ENCODE measurements at places on chromosomes 7 and 10. TPM values are rescaled to one million over a fixed set of nuclear protein-coding genes. Genes with fewer than 3 reads are reported as not detected.

ZFAND2A gene
- total RNA-seq = 26.1 TPM

GRCh38 chr7:151805191-151805590 lies 71.7 kb downstream of the PRKAG2 start:
- H3K4me3 ChIP-seq = no peak overlapping the region
- no peaks in the 10 kb centered on the region for H3K27me3 ChIP-seq
- DNase-seq = no peak
- H3K4me1 ChIP-seq = peaks cover 21% of the 10 kb centered on the region

DNA sequence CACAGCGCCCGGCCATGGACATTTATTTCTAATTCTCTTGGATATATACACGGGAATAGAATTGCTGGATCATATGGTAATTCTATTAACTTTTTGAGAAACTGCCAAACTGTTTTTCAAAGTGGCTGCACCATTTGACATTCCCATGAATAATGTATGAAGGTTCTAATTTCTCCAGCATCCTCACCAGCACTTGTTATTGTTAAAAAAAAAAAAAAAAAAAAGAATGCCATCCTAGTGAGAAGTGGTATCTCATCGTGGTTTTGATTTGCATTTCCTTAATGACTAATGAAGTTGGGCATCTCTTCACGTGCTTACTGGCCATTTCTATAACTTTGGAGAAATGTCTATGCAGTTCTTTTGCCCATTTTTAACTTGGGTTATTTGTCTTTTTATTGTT lies 13.5 kb downstream of the CNNM2 start:
- no peaks in the 10 kb centered on the region for H3K36me3 ChIP-seq
- no peaks in the 10 kb centered on the region for H3K4me1 ChIP-seq
- H3K4me3 ChIP-seq = no peak overlapping the region
- H3K27me3 ChIP-seq = no peaks in the 10 kb centered on the region
- no peak overlapping the region for H3K27ac ChIP-seq

RAPGEF5 gene
- 14.9 TPM for total RNA-seq

GRCh38 chr7:135188298-135188984 lies 17.9 kb upstream of the CYREN start:
- no peaks in the 10 kb centered on the region for H3K27me3 ChIP-seq
- no peaks in the 10 kb centered on the region for H3K4me1 ChIP-seq
- no peak overlapping the region for H3K4me3 ChIP-seq
- no peaks in the 10 kb centered on the region for H3K36me3 ChIP-seq
- DNase-seq = no peak

DNA sequence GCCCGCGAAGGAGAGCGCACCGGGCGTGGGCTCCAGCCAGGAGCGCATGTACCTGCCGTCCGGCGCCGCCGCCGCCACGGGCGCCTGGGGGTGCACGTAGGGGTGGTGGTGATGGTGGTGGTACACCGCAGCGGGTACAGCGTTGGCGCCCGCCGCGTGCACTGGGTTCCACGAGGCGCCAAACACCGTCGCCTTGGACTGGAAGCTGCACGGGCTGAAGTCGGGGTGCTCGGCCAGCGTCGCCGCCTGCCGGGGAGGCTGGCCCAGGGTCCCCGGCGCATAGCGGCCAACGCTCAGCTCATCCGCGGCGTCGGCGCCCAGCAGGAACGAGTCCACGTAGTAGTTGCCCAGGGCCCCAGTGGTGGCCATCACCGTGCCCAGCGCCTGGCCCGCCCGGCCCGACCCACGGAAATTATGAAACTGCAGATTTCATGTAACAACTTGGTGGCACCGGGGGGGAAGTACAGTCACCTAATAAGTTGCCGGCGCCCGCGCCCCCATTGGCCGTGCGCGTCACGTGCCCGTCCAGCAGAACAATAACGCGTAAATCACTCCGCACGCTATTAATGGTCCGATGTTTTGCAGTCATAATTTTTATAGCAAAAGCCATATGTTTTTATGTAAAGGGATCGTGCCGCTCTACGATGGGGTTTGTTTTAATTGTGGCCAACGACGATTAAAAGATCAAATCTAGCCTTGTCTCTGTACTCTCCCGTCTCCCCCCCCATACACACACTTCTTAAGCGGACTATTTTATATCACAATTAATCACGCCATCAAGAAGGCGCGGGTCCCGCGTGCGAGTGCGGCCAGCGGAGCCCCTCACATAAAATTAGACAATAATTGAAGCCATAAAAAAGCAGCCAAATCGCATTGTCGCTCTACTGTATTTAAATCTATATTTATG lies at the start of gene HOXA9:
HOXA9 (minus strand) TSS at position 449 of the 907 bp plus-strand sequence; CDS start at position 369, 80 bp downstream.
- H3K36me3 ChIP-seq = no peaks in the 10 kb centered on the region
- no peak within 1 kb of the TSS for H3K4me3 ChIP-seq
- no peaks in the 10 kb centered on the region for H3K4me1 ChIP-seq
- H3K27me3 ChIP-seq = peaks cover 68% of the 10 kb centered on the region
- H3K27ac ChIP-seq = no peak within 1 kb of the TSS

- peaks cover 5% of the 10 kb centered on the region for H3K36me3 ChIP-seq
- H3K4me1 ChIP-seq = peaks cover 37% of the 10 kb centered on the region
- H3K4me3 ChIP-seq = no peak overlapping the region
These were observed 23.9 kb downstream of the CACNB2 start for GRCh38 chr10:18164093-18164492.

ZP3 gene
- total RNA-seq = 9.8 TPM

DNA sequence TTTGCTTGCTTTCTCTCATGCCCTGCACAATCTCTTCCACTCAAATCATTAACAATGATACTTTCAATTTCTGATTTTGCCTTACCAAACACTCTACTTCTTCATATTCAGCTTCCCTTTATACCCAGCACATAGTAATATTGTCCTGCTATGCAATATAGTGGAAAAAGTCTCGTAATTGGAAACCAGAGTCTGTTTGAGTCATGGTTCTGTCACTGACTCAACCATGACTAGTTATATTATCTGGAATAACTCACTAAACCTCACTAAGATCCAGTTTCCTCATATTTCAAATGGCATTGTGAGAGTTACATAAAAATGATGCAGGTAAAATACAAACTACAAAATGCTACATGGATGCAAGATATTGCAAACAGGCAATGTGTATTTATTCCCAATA lies 98.5 kb upstream of the LRRTM3 start:
- DNase-seq = no peak
- H3K36me3 ChIP-seq = no peaks in the 10 kb centered on the region
- H3K27ac ChIP-seq = no peak overlapping the region
- H3K27me3 ChIP-seq = no peaks in the 10 kb centered on the region

- peak within 1 kb of the TSS; percentile 75 for H3K4me3 ChIP-seq
- DNase-seq = peak; percentile 14
- no peaks in the 10 kb centered on the region for H3K36me3 ChIP-seq
- H3K4me1 ChIP-seq = no peaks in the 10 kb centered on the region
- H3K27ac ChIP-seq = no peak within 1 kb of the TSS
These were observed at the start of gene GSDME for GRCh38 chr7:24757353-24758275. Gene GSDME, minus strand, starts transcription at chr7:24757464. Its CDS starts 7,690 bp downstream, at chr7:24749774.

GRCh38 chr10:78053211-78053868 lies 19.7 kb downstream of the RPS24 start:
- no peak overlapping the region for H3K27ac ChIP-seq
- H3K36me3 ChIP-seq = no peaks in the 10 kb centered on the region
- no peaks in the 10 kb centered on the region for H3K27me3 ChIP-seq

MYO3A gene
- 0.88 TPM for total RNA-seq

- no peaks in the 10 kb centered on the region for H3K27me3 ChIP-seq
- peak; percentile 44 for DNase-seq
- H3K27ac ChIP-seq = no peak overlapping the region
- no peak overlapping the region for H3K4me3 ChIP-seq
- H3K4me1 ChIP-seq = no peaks in the 10 kb centered on the region
- no peaks in the 10 kb centered on the region for H3K36me3 ChIP-seq
These were observed 1193.9 kb downstream of the DNAJB9 start for GRCh38 chr7:109763611-109764010.

AGR3 gene
- total RNA-seq = not detected

PIK3AP1 gene
- 0.37 TPM for total RNA-seq

LIPN gene
- total RNA-seq = not detected

- no peak for DNase-seq
- no peak overlapping the region for H3K4me3 ChIP-seq
- H3K4me1 ChIP-seq = peaks cover 10% of the 10 kb centered on the region
These were observed 23.9 kb downstream of the GOLGA7B start for GRCh38 chr10:97873569-97873968.

DNA sequence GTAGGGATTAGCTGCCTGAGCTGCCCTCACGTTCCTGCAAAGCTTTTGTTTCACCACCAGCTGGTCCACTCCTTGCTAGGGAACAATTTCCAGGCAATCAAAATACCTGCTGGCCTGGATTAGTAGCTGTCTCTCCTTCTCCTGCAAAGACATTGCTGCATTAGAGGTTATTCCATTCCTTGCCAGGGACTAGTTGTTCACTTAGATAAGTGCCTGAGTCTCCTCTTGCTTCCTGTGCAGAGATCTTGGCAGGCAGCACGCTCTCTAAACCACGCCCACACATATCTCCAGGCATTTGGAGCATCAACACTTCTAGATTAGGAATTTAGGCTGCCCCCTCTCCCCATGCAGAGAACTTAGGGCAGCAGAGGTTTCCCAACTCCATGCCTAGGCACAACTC lies 150.4 kb upstream of the SMIM30 start:
- H3K27me3 ChIP-seq = no peaks in the 10 kb centered on the region
- no peak overlapping the region for H3K27ac ChIP-seq
- H3K4me1 ChIP-seq = no peaks in the 10 kb centered on the region

- H3K27me3 ChIP-seq = no peaks in the 10 kb centered on the region
- no peaks in the 10 kb centered on the region for H3K36me3 ChIP-seq
- no peak for DNase-seq
These were observed 73.9 kb downstream of the SH2D4B start for GRCh38 chr10:80611481-80612185.

DNA sequence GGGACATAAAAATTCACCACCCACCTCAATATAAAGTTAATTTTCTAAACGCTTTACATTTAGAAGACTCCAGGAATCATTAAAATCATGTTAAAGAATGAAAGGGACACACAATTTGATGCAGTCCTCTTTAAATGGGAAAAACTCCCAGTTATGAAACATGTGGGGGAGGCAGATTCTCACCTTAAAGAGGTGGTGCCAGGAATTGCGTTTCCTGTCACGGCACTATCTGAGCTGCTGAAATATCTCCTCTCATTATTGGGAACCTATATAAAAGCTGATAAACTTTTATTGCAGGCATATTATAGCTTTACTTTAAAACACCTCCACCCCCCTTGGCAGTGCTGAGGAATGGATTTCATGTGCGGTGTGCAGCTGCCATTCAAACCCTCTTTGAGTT lies 94.8 kb upstream of the SORCS3 start:
- H3K27me3 ChIP-seq = peaks cover 30% of the 10 kb centered on the region
- no peak for DNase-seq
- no peaks in the 10 kb centered on the region for H3K4me1 ChIP-seq
- H3K36me3 ChIP-seq = no peaks in the 10 kb centered on the region
- H3K27ac ChIP-seq = no peak overlapping the region

TEX36 gene
- 0.61 TPM for total RNA-seq

DNA sequence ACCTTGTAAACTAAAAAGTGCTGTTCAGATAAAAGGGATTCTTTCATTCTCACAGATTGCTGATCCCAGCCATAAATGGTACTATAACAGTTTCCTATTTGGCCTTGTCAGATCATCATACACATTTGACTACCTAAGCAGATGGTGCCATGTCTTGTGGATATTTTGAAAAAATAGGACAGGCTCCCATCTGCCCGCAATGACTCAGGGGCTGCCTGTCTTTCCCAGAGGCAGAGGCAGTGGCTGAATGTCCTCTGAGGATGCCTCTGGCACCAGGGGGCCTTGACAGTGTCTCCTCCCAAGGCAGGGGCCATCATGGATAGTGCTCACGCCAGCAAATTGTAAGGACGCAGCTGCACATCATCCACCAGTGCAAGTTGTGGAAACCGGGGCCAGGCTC lies 323.0 kb upstream of the PODXL start:
- H3K36me3 ChIP-seq = no peaks in the 10 kb centered on the region
- no peaks in the 10 kb centered on the region for H3K4me1 ChIP-seq
- no peak overlapping the region for H3K27ac ChIP-seq
- DNase-seq = no peak

MARVELD1 gene
- 26.6 TPM for total RNA-seq

KBTBD2 gene
- 48.7 TPM for total RNA-seq

TAS2R4 gene
- 0.56 TPM for total RNA-seq

MRLN gene
- total RNA-seq = not detected

GRCh38 chr10:69403066-69403465 lies 13.7 kb downstream of the TACR2 start:
- H3K27me3 ChIP-seq = no peaks in the 10 kb centered on the region
- H3K36me3 ChIP-seq = peaks cover 13% of the 10 kb centered on the region
- H3K27ac ChIP-seq = no peak overlapping the region
- no peak overlapping the region for H3K4me3 ChIP-seq
- DNase-seq = no peak
- peaks cover 19% of the 10 kb centered on the region for H3K4me1 ChIP-seq

- H3K4me3 ChIP-seq = no peak overlapping the region
- H3K4me1 ChIP-seq = no peaks in the 10 kb centered on the region
These were observed 67.5 kb upstream of the C10orf90 start for GRCh38 chr10:126738001-126738400.

GRCh38 chr10:101236376-101237080 lies 7.3 kb upstream of the LBX1 start:
- H3K4me3 ChIP-seq = no peak overlapping the region
- peak; percentile 44 for DNase-seq
- H3K27ac ChIP-seq = no peak overlapping the region
- no peaks in the 10 kb centered on the region for H3K36me3 ChIP-seq

DNA sequence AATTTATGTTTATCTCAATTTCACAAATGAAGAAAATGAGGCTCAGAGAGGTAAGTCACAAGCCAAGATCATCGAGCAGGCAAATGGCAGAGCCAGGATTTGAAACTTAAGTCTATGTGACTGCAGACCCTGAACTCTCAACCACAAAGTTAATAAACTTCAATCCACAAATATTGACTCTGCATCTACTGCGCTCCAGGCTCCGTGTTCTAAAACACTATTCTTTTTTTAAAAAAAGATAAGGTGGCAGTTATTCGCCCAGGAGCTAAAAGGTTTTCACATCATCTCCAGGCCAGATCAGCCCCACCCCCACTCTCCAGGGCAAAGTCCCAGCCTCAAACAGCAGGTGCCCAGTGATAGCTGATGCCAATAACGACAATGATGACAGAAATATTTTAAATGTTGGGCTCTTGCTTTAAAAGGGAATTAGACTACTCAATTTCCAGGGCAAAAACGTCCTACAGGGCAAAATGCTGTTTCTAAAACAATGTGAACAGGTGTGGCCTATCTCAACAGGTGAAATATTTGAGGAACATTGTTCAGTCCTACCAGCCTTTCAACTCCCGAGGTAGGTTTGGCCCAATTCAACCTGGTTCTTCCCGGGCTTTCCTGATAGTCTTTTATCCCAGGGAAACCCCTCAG lies 85.2 kb downstream of the SORBS1 start:
- no peak overlapping the region for H3K27ac ChIP-seq
- H3K27me3 ChIP-seq = peaks cover 6% of the 10 kb centered on the region
- no peak for DNase-seq

GRCh38 chr7:19772306-19772705 lies 1.1 kb downstream of the TMEM196 start:
- H3K4me3 ChIP-seq = no peak overlapping the region
- H3K27me3 ChIP-seq = peaks cover 68% of the 10 kb centered on the region
- no peaks in the 10 kb centered on the region for H3K36me3 ChIP-seq

GRCh38 chr7:94344826-94345225 lies 49.9 kb upstream of the COL1A2 start:
- no peaks in the 10 kb centered on the region for H3K27me3 ChIP-seq
- no peak for DNase-seq
- peaks cover 28% of the 10 kb centered on the region for H3K4me1 ChIP-seq
- H3K4me3 ChIP-seq = no peak overlapping the region
- H3K36me3 ChIP-seq = no peaks in the 10 kb centered on the region

SUPV3L1 gene
- total RNA-seq = 54.3 TPM

GRCh38 chr10:102752266-102752930 lies 8.7 kb downstream of the WBP1L start:
- H3K4me3 ChIP-seq = no peak overlapping the region
- H3K36me3 ChIP-seq = no peaks in the 10 kb centered on the region
- H3K4me1 ChIP-seq = peaks cover 7% of the 10 kb centered on the region

ELMO1 gene
- total RNA-seq = 0.33 TPM

SPACDR gene
- total RNA-seq = 3.9 TPM

FFAR4 gene
- total RNA-seq = not detected

TMEM213 gene
- not detected for total RNA-seq
